NCI-H69 (cell line): ENCODE measurements at places on chromosomes 11 and 22.

DNA sequence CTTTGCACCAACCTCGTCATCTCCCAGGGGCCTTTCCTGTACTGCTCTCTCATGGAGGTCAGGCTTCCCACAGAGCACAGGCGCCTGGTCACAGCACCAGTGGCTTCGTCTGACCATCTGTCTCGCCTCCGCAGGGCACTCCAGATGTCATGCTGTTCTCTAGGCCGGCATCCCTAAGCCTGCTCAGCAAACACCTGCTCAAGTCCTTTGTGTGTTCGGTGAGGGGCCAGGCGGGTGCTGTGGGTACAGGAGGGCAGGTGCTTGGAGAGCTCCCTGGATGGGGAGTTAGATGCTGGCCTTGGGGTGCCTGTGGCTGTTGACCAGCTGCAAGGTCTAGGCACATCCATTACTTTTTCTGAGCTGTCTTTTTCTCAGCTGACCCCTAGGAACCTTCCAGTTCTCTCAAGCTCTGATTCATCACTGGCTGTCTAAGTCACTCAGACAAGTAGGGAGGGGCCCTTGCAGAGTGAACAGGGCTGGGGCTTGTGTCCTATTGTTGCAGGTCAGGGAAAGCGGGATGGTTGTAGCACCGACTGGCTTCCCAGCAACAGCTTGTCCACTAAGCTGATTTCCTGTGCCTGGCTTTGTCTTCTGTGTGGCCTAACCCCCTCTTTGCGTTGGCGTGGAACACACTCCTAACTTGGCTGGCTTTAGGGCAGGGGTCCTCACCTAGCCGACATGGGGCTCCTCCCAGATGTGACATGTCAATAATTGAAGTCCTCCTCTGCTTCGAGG, 9.2 kb downstream of the CLDN5 start:
- peak; percentile 99 for DNase-seq

- peak; percentile 94 for DNase-seq
Measured at GRCh38 chr11:117908109-117908895, 20.9 kb downstream of the TMPRSS13 start.

DNA sequence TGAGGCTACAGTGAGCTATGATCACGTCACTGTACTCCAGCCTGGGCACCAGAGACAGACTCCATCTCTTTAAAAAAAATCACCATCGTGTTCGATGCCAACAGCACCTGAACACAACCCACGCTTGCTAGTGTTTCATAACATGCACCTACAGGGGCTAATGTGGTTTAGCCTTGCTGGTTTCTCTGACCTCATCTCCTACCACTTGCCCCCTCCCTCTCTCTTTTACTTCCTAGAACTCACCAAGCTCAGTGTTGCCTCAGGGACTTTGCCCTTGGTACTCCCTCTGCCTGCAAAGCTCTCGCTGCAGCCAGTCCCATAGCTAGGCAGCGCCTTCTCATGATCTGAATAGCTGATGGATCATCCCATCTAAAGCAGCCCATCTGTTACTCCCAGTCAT, 99.8 kb downstream of the FBXO7 start:
- no peak for DNase-seq

DNA sequence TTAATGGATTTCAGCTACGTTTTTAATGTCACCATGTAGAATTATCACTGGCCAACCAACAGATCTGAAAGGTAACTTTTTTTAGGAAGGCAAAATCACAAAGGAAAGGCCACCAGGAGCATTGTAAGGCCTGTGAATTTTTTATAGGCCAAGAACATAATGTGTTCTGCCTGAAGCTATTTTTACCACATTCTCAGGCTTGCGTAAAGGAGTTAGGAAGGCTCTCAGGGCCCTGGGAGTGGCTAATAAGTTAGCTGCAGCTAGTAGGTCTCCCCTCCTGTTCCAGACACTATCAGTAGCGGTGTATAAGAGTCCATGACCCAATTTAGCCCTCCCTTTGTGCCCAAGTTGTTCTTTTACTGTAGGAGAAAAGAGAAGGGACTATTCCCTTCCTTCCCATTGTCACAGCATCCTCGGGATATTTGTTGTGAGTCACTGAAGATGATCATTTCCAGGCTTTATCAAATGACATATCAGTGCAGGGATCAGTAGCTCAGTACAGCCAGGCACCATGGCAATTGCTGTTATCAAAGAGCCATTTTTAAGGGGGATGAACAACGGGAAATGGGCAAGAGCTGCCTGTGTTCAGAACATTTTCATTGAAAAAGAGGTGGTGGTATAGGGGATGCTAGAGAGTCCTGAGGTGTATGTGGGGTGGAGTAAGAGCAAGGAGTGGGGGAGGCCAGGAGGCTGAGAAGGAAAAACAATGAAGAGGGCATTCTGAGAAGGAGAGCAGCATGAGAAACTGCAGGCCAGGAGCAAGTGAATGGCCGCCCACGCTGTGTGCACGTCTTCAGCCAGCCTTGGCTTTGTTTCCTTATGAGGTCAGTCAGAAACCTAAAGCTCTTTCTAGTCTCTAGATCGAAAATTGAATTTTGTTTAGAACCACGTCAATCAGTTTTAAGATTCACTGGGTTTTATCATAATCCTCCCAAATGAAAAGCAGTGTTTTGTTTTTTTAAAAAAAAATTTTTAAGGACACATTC, 940.3 kb downstream of the NTM start:
- no peak for DNase-seq

GRCh38 chr11:74311352-74311926, at the start of gene P4HA3:
Gene P4HA3, minus strand, starts transcription at chr11:74311640. Its CDS starts 29 bp downstream, at chr11:74311611.
- DNase-seq = peak; percentile 81

DNA sequence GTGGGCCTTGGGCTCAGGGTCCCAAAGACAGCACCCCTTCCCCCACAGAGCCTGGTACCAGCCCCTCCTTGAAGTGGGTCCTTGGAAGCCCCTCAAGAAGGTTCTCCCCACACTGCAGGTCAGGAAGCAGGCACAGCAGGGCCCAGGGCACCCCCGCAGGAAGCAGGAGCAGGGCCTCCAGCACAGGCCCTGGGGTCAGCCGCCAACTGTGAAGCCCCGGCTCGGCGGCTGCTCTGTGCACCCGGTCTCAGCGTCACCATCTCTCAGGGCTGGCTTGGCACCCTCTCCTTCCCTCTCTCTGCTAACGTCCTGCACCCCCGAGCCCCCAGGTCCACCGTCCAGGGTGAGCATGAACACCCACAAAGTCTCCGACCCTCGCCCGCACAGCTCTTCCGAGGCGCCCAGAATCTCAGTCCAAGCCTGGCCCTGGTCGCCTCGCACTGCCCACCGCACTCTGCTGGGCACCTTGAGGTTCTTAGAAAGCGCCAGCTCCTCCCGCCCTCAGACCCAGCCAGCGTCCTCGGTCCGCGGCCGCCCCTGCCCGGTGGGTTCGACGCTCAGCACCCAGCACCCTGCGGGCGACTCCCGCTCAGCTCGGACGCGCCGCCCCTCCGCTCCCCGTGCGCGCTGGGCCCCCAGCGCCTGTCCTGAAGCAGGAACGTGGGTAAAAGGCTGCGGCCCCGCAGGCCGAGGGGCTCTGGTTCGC, 1.4 kb upstream of the SIGIRR start:
- DNase-seq = no peak

- DNase-seq = no peak
Measured at GRCh38 chr11:84144531-84144930, 858.4 kb upstream of the CCDC90B start.

- DNase-seq = peak; percentile 68
Measured at GRCh38 chr22:17931400-17931825, 92.9 kb downstream of the MICAL3 start.

GRCh38 chr11:34145073-34145472, 39.6 kb downstream of the NAT10 start:
- no peak for DNase-seq

DNA sequence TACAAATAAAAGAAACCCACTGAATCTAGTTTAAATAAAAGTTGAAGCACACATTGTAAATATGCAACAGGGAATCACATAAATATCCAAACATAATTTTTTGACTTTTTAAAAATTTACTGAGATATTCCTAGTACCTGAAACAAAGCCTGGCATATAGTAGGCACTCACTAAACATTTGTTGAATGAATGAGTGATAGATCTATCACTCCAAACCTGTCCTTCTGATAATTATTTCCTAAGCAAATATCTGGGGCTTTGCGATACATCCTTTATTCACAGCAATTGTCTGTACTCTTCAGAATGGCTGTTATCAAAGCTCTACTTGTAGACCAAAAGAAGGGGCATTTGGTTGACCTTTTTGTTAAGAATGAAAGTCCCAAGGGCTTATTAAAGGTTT, 2.6 kb upstream of the PSMA1 start:
- no peak for DNase-seq

DNA sequence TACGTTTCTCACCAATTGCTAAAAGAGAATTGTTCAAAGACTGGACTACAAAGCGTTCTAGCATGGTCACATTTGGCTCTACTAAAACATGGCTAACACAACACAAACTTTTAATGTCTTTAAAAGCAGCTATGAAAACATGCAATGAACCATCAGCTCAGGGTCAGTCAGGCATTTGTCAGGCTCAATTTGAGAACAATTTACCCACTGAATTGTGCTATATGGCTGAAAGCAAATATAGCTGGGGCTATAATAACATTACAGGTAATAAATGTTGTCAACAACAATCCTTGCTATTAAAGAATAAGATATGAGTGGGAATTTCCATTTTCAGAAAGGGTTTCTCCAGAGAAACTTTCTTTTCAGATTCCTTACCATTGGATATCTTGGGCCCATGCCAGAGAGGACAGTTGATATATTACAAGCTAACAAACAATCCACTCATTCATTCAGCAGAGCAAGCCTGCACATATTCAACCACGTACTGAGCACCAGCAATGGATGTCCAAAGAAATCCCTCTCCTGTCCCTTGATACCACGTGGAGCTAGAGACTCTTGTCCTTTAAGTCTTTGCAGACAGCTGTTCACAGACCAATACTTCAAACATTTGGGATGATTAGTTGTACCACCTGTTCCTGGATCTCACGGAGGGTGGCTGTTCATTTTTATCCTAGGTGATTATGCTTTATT, 82.5 kb upstream of the DDI1 start:
- DNase-seq = peak; percentile 97

DNA sequence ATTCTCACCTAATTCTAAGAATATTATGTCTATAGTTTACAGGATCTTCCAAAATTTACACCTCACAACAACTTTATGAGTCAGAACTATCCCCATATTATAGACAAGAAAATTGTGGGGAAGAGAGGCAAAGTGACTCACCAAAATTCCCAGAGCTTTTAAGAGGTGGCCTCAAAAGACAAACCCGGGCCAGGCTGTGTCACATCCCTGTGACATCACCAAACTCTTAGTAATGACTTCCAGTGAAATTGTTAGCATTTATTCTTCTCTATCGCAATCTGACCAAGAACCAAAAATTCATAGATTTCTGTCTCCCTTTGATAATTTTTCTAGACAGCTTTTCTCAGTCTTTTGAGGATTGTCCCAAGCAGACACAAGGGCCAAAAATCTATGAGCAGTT, 134.3 kb downstream of the SNX19 start:
- DNase-seq = no peak

DNA sequence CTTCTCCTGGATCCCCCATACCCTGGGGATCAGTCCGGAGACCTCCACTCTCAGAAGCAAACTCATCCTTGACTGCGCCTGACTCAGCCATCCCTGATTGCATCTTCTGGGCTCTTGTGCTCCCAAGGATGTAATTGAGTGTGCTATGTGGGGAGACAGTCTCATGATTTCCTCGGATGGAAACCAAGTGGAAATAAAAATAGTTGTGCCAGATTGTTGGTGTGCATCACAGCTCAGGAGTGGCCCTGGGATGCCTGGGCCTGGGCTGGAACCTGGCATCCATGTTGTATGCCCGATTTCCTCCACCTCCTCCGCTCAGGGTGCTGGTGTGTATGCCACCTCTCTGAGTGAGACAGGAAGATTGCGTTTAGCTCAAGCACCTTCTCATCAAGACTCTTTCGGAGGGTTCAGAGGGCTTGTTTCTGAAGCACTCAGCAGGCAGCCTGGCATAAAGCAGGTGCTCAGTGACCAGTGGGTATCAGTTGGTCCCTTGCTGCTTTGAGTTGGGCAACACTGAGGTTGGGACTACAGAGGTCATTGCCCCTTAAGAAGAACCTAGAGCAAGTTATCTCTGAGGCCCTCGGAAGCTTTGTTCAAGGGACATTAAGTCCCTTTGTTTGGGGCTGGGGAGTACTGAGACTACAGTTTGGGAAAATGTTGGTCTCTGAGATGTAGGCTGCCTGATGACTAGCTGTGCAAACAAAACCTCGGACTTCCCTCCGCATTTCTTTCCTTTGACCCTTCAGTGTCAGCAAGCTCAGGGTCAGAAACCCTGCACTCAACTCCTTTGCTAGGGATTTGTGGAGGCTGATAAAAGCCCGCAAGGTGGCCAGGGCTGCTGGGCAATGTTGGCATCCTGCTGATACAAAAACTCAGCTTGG, 24.8 kb upstream of the MICAL2 start:
- DNase-seq = no peak

- no peak for DNase-seq
Measured at GRCh38 chr11:128152796-128153696, 434.3 kb downstream of the ETS1 start.

DNA sequence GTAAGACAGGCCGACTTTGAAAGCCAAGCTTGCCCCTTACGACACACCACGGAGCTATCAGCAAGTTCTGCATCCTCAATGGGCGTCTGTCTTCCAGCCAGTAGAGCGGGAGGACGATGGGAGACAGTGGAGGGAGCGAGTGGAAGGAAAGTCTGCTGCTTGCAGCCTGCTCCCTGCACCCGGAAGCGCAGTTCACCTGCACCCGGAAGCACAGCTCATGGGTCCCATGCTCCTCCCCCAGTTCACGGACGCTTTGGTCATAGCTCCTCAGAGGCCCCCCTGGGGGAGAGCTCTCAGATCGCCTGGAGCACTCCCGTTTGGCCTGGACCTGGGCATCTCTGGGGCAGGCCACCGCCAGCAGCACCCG, 51.3 kb downstream of the FBLN1 start:
- DNase-seq = peak; percentile 80

GRCh38 chr22:26995235-26995634, 337.8 kb downstream of the MIAT start:
- no peak for DNase-seq

GRCh38 chr22:48348855-48349254, 1478.8 kb downstream of the BRD1 start:
- no peak for DNase-seq

DNA sequence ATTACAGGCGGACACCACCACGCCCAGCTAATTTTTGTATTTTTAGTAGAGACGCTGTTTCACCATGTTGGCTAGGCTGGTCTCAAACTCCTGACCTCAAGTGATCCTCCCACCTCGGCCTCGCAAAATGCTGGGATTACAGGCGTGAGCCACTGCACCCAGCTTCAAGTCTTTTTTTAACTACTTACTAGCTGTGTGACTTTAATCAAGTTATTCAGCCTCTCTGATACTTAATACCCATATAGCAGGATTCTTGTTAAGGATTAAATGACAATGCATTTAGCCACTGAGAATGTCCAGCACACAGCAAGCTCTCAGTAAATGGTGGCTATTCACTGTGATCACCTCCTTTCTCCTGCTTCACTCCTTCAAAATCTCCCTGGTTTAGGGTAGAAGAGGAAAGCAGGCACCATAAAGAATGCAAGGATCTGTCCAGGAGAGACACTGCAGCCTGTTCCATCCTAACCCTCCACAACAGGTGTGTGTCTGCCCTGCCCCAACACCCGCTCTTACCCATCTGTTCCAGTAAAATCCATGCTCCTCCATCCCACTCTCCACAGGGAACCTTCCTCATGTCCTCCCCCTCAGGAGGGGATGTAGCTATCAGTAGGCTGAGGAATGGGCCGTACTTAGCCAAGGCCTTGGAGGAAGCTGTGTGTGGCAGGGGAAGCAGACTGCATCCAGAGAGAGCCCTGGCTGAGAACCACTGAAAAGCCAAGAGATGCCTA, 69.3 kb downstream of the MICAL3 start:
- peak; percentile 86 for DNase-seq
